Effector CD4-positive, alpha-beta T cell (primary cell): ENCODE measurements at places on chromosomes 2 and 18.

DNA sequence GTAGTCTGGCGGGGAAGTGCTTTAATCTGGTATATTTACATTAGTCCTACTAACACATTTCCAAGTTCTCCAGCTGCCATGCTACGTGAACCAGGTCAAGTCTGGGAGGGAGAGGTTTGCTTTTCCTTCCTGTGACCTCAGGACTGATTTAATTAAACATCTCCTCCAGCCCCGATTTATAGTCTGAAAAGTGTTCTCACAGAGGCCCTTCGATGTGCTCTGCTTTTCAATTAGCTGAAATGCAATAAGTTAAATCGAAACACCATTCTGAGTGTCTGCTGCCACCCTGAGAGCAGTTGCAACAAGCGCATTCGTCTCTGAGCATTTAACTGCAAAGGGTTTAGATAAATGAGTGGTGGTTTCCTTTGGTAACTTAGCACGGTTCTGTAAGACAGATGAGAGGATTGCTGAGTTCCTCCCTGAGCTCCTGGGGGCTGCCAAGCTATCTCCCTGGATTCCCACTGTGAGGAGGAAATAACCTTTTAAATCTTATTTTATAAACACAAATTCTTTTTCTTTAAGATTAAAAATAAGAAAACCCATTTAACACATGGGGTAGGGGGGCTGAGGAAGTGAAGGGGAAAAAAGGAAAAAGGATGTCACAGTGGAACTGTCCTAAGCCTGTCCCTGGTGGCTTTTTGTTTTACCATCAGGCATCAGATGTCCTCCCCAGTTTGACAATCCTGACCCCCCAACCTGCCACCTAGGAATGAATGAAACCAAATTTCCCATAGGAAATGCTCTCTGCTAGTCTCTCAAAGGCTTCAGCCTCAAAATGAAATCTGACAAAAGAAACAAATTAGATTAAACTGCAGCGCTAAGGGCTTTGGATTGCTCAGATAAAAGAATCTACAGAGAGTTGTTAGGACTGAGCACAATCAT is 56.5 kb upstream of the CREB1 start:
- DNase-seq, result no peak

- DNase-seq, result no peak
Measured at GRCh38 chr2:39093218-39093898, 27.5 kb downstream of the SOS1 start.

DNA sequence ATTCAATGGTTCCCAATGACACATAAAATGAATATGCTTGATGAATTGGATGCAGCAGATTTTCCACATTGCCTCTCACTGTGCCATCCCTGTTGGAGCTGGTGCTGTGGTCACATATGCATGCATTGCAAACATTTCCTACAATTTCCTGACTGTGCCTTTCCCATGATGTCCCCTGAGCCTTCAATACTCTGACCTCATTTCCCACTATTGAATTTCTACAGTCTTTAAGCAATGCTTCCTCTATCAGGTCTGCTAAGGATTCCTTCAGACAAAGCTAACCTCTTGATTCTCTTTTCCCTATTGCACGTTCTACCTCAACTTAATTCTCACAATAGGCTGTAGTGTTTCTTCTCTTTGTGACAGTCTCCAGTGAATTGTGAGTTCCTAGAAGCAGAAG is 342.5 kb upstream of the CRIM1 start:
- no peak for DNase-seq

- DNase-seq, result peak; percentile 59
Measured at GRCh38 chr2:437756-438393, 150.0 kb upstream of the ALKAL2 start.

GRCh38 chr18:30096796-30097195 is 945.7 kb downstream of the DSC3 start:
- no peak for DNase-seq

- DNase-seq, result no peak
Measured at GRCh38 chr2:231612109-231612455, 19.4 kb downstream of the TEX44 start.

GRCh38 chr2:51638811-51639210 is 606.9 kb upstream of the NRXN1 start:
- no peak for DNase-seq

DNA sequence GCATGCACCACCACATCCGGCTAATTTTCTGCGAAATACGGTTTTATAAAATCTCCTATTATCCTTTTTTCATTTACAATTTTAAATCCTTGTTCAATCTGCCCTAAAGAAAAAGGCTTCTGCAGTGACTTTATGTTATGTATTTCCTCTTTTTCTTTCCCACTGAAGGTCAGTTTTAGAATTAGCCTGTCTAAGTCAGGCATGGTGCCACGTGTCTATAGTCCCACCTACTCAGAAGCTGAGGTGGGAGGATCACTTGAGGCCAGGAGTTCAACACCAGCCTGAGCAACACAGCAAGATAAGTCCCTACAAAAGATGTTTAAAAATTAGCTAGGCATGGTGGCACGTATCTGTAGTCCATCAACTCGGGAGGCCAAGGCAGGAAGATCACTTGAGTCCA is 39.8 kb upstream of the TNFRSF11A start:
- no peak for DNase-seq

DNA sequence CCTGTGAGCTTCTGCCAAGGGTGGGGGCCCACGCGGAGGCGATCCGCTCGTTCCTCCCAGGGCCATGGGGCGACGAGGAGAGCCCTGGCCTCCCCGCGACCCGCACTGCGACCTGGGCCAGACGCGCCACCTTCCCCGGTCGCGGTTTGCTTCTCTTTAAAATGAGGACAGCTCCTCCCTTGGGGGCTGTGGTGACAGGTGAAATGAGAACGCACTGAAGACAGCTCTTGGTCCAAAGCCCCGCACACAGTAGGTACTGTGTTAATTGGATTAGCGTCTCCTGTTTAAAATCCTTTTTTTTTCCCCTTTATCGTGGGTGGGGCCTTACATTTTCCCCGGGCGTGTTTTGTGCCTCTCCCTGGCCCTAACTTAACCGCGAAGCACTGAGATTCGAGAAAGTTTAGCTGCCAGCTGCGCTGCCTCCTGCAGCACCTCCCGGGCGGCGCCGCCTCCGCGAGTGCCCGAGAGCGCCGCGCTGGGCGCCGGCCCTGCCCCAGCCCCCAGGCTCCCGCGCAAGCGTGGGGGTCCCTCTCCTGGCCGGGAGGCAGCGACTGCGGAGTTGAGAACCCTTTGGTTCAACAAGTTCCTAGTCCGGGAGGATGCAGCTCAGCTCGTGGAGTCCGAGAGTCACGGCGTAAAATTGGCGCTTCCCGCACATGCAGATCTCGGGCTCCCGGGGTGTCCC is 1.1 kb downstream of the HPCAL1 start:
- peak; percentile 35 for DNase-seq

GRCh38 chr2:211451642-211452041 is 895.2 kb downstream of the CPS1 start:
- DNase-seq, result no peak

DNA sequence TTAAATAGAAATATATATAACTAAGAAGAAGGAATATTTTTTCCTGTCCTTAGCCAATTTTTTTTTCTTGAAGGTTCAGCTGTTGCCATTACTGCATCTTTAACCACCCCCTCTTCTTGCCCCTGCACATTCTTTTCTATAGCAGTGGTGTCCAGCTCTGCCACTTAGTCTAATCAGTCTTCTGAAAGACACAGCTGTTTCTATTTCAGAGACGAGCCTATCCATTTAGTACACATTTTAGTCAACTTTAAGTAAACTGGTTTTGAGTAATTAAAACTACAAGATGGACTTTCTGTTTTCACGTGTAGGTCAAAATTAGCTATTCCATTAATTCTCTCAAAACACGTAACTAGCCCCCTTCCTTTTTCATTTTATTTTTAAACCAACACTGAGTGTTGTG is 21.0 kb downstream of the SPOPL start:
- no peak for DNase-seq

DNA sequence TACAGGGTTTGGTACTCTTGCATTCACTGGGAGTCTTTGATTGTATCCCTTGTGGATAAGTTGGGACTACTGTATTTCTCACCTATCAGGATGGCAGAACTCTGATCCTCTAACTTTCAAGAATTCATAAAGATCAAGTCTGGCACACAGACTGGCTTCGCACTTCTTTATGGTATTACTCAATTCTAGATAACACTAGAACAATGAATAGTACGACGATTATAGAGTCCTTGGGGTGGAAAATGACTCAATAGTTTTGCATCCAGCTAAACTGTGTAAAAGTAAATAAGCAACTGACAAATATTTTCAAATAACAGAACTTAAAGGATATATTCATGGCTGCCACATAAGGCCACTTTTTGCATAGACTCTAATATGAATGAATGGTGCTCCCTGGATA is 103.4 kb upstream of the MEX3C start:
- DNase-seq, result no peak

GRCh38 chr2:203018181-203018580 is 3.5 kb downstream of the NBEAL1 start:
- DNase-seq, result no peak

DNA sequence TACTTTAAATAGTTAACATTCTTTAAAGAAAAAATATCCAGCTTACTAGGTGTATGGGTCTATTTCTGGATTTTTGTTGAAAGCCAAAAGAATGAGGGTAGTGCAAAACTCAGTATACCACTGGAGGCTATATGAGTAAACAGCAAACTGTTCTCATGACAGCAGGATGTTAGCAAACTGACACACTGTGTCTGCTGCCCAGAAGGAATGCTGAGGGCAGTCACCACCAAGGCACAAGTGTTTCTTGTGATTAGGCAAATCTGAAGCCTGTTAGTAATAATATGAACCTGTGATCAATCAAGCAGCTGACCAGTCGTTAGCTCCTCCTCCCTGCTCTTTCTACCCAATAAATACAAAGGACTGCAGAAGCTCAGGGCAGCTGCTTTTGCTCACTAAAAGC is 50.5 kb upstream of the SULT1C3 start:
- no peak for DNase-seq

- no peak for DNase-seq
Measured at GRCh38 chr2:12770300-12770968, 53.7 kb downstream of the TRIB2 start.
